ENCODE measurements at places on chromosomes 7 and 10.

- DNase-seq: no peak
Observed at GRCh38 chr7:108135446-108136190, 5.5 kb upstream of the LAMB4 start.

- DNase-seq: peak; percentile 52
Observed at GRCh38 chr7:81186691-81187090, 267.8 kb upstream of the SEMA3C start.

DNA sequence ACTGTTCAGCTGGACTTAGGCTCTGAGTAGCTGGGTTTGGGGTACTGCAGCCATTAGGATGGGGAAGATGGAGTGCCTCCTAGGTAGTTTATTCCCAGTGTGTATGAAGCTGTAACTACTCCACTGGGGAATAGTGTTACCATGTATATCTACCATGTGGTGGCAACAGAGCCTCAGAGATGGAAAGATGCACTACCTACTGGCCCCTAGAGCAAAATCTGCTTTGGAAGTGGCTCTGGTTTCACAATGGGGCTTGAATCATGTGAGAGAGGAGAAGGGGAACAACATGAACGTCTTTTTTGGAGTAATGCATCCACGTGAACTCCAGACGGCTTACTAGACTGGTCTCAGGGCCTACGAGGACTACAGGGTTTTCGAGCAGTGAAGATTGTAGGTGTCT is 167.3 kb downstream of the CALCR start:
- DNase-seq: no peak

DNA sequence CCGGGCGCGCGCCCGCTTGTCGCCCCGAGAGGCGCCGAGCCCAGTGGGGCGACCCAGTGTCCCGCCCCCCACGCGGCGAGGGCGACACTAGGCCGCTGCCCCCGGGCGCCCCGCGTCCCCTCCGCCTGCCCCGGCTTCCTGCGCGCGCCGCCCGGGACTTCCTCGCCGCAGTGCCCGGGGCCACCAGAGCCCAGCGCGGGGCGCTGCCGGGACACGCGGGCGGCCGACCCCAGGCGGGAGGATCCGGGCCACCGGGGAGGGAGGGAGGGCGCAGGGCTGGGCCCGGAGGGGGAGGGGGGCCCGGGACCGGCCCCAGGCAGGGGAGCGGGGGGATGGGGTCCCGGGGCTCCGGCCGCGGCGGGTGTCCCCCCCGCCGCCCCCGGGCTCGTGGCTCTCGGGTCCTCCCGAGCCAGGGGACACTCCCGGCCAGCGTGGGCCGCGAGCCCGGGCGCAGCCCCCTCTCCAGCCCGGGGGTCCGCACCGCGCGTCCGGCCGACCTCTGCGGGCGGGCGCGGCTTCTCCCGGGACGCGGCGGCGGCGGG is 435 bp upstream of the PWWP2B start:
- peak; percentile 54 for DNase-seq

DNA sequence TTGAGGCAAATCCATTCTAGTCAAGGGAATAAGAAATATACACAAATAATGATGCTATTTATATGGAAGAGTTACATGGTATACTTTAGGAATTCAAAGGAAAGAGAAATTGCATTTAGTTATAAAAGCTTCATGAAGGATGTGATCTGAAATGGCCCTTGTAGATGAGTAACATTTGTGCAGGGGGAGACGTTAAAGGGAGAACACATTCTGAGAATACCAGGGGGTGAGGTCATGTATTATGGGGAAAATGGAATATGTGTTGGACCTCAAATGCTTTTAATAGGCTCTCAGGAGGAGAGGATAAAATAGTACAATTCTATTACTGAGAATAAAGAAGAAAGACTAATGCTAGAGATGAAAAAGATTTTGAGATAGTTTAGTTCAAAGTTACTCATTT is 122.5 kb upstream of the NOBOX start:
- DNase-seq: no peak

GRCh38 chr10:126235979-126236851 is 152.1 kb downstream of the ADAM12 start:
- DNase-seq: no peak

GRCh38 chr7:151404216-151405011 is 5.4 kb downstream of the WDR86 start:
- peak; percentile 92 for DNase-seq

Data from fibroblast of villous mesenchyme (primary cell).